ENCODE measurements at places on chromosomes 12 and 14. TPM values are rescaled to one million over a fixed set of nuclear protein-coding genes. Genes with fewer than 3 reads are reported as not detected.

Gene ZNF664
- 188 TPM for polyA plus RNA-seq

Gene DHRS2
- 102 TPM for polyA plus RNA-seq

Gene KRT7
- polyA plus RNA-seq = 121 TPM

Gene RNASE7
- 0.71 TPM for polyA plus RNA-seq

DNA sequence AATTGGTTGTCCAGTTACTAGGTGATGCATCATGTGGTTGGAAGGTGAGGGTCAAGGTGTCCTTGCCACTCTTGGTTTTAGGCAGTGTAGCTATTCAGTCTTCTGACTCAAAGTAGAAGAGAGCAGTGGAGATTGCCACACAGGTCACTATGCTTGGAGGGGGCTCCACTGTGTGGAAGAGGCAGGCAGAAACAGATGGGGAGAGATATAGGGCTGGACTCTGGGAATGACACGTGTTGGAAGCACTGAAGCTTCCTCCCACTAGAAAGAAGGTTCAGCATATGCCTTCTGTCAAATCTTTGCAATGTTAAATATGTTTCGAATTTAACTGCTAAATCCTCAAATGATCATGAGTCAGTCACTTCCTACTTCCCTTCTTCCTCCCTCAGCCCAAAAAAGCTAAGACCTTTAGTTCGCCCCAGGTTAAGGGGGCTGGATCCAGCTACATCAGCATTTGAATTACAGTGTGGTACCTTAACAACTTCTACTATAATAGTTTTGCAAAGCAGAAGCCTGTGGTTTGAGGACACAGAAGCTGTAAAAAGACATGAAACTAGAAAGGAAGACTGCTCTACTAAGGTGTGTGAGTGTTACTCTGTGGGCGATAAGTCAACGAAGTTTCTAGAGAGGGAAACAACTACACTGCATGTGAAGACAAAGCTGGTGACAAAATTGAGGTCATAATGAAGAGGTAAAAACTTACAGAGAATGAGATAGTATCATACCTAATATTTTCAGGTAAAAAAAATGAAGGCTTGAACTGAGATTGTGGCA lies 228.0 kb downstream of the NELL2 start:
- no peak for DNase-seq

DNA sequence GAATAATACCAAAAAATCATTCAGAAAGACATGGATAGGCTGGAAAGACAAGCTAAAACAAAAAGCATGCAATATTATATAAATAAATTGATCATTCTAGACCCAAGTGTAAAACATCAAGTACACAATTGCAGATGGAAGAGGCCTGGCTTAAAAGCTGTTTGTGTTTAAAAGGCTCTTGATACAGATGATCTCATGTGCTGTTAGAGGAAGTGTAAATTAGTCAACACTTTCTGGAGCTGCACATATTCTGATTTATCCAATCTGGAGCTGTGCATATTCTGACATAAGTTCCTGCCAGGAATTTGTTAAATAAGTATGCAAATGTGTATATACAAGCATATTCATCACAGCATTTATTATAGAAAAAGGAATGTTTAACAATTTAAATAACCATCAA lies 273.1 kb downstream of the RPS29 start:
- DNase-seq = no peak

Gene FGF6
- polyA plus RNA-seq = not detected

DNA sequence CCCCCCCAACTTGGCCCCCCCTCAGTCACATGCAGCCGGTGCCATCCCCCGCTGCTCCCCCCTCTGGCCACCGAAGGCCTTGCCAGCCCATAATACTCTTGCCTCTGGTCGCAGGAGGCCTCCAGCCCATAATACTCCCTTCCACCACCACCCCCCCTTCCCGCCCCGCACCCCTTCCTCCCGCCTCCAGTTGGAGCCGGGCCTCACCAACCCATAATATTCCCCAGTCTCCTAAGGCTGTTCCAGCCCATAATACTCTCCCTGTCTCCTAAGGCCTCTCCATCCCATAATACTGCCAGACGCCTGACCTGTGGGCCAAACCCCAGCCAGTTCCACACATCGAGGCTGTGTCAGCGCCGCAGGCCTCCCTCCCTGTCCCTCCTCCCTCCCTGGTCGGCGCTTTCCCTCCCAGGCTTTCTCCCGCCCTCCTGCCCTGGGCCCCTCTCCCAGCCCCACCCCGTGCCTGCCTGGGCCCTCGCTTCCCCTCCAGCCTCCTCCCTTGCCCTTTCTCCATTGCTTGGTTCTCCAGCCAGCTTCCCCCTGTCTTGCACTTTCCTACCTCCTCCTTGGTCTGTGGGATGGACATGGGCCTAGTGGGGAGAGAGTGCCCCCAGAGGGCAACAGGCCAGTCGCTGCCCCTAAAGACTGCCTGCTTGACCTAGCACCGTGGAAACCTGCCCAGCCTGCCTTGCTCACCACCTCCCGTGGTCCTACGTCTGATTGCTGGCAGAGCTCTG lies 6.8 kb upstream of the CHD4 start:
- DNase-seq = peak; percentile 93

DNA sequence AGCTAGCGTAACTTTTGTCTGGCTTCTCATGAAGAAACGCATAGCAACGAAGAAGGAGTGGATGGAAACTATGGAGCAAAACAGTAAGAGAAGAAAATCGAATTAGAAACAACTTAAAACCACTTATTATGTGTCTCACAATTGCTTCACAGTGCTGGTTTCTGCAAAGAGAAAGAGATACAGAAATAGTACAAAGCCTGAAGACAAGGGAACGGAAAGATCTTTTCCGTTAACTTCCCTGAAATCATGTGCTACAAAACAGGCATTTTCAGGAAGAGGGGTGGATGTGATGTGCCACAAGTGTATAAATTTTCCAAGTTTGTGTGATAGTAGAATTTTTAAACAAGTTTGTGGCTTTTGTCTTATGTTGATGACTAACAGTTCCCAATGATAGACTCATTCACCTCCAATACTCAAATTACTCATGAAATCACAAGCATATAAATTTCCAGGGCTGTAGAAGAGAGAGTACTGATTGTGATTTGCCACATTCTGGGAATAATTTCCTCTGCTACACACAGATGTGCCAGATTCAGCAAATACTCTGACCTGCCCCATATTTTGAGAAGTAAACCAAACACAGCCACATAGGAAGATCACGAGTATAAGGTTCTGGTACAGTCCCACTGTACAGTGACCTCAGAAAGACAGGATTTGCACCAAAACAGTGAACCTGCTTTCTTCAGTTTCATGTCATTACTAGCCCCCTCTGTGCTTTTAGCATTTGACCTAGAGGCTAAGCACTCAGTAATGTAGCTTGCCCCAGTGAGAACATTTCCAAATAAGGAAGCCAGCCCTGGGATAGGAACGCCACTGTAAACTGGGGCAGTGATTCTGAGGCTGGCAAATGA lies 41.4 kb upstream of the PPFIA2 start:
- no peak for DNase-seq

Gene B4GALNT3
- polyA plus RNA-seq = 16.7 TPM

Gene PTGES3
- polyA plus RNA-seq = 325 TPM

Gene GZMB
- polyA plus RNA-seq = 0.51 TPM

DNA sequence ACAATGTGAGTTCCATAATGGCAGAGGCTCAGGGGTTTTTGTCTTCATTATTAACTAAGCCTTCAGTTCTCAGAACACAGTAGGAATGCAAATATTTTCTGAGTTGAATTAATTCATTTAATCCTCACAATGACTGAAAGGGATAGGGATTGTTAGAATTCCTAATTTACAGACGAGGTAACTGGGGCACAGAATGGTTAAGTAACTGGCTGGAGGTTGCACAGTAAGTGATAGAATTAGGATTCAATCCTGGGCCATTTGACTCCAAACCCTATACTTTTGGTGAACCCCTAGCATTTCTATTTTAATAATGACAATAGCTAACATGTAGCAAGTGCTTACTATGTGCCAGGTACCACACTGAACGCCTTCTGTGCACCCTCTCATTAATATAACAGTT lies 163.1 kb downstream of the PPM1H start:
- DNase-seq = no peak

Gene KCNH5
- polyA plus RNA-seq = 0.09 TPM

DNA sequence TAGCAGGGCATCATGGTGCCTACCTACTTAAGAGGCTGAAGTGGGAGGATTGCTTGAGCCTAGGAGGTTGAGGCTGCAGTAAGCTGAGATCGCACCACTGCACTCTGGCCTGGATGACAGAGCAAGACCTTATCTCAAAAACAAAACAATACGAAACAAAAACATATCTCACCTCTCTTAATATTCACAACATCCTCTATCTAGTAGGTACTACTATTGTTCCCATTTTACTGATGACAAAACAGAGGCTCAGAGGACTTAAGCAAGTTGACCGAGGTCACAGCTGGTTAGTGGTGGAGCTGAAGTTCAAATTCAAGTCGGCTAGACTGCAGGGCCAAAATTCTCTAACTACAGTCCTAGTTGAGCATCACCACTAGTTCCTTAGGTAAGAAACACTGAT lies 172.3 kb upstream of the EEA1 start:
- no peak for DNase-seq

- DNase-seq = no peak
Measured at GRCh38 chr14:61555056-61555838, 140.1 kb upstream of the HIF1A start.

Gene TMEM63C
- 0.50 TPM for polyA plus RNA-seq

- no peak for DNase-seq
Measured at GRCh38 chr12:7434670-7435069, 9.3 kb downstream of the CD163L1 start.

- DNase-seq = no peak
Measured at GRCh38 chr12:30145684-30146032, 361.9 kb upstream of the TMTC1 start.

GRCh38 chr14:89435492-89435891 lies 18.5 kb upstream of the FOXN3 start:
- no peak for DNase-seq

DNA sequence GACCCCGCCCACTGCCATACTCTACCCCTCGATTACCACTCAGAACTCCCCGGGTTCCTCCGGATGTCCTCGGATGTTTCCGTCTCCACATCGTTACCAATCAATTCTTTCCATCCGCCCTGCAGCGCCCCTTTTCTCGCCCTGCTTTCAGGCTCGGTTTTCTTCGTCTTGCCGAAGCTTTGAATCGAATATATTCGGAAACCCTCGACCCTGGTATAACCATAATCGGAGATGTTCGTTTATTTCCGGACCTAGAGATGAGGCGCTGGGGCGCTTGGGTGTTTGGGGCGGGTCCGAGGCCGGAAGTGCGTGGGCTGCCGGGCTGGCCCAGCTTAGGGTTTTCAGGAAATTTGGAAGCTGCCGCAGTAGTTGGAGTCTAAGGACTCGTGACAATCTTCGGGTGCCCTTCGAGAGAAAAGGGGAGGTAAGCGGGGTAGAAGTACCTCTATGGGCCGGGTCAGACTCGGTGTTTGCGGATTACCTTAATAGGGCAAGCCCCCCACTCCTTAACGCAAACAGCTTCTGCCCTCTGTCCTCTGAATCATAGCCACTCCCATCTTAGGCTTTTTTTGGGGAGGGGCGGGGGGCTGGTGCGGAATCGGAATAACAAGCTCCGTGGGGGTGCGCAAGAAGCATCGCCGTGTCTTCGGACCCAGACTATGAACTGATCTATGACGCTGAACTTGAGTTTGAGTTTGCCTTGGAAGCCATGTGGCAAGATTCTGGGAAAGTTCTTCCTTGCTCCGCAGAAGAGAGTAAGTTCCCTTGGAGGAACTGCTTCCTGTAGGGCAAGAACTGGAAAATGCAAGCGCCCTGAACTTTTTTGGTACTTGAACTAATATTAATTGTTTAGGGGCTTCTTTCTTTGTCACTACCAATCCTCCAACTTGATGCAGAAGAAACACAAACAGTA lies at the start of gene C14orf119:
Gene C14orf119 (plus strand): TSS at position 310 of the 913 bp plus-strand sequence. CDS start 2,154 bp downstream, outside the sequence.
- peak; percentile 100 for DNase-seq

Gene ACRBP
- 6.9 TPM for polyA plus RNA-seq

Gene KRT74
- polyA plus RNA-seq = not detected

- DNase-seq = no peak
Measured at GRCh38 chr12:104057771-104058197, 6.5 kb upstream of the HCFC2 start.
